Substantia nigra (tissue), 51 donors: ENCODE measurements at places on chromosomes 2 and 18.

- no peak for DNase-seq
Observed at GRCh38 chr2:48120112-48120511, 213.8 kb upstream of the FBXO11 start.

GRCh38 chr18:32478807-32479206 lies 8.1 kb upstream of the GAREM1 start:
- DNase-seq: no peak

DNA sequence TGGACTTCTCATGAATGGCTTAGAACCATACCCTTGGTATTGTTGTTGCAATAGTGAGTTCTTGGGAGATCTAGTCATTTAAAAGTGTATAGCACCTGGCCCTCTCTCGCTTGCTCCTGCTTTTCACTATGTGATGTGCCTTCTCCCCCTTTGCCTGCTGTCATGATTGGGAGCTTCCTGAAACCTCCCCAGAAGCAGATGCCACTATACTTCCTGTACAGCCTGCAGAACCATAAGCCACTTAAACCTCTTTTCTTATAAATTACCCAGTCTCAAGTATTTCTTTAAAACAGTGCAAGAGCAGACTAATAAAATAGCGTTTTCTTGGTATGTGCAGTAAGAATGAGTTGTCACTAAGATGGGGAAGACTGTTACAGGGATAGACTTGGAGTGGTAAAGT lies 31.6 kb downstream of the BAZ2B start:
- DNase-seq: no peak

- no peak for DNase-seq
Observed at GRCh38 chr2:134014196-134014960, 239.5 kb upstream of the MGAT5 start.

GRCh38 chr2:134232868-134233727 lies 20.8 kb upstream of the MGAT5 start:
- no peak for DNase-seq

GRCh38 chr18:48035556-48035860 lies 105.0 kb upstream of the SMAD2 start:
- DNase-seq: no peak

- no peak for DNase-seq
Observed at GRCh38 chr2:78351208-78351607, 674.3 kb upstream of the REG3G start.

DNA sequence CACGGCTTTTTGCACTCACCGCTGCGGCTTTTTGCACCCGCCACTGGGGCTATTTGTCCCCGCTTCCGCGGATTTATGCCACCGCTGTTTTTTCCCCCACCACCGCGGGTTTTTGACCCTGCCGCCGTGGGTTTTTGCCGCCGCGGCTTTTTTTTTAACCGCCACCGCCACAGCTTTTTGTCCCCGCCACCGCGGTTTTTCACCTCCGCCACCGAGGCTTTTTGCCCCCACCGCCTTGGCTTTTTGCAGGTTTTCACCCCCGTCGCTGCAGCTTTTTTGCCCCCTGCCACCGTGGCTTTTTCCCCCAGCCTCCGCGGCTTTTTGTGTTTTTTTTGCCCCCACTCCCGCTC lies 2796.7 kb upstream of the TEKT4 start:
- no peak for DNase-seq

DNA sequence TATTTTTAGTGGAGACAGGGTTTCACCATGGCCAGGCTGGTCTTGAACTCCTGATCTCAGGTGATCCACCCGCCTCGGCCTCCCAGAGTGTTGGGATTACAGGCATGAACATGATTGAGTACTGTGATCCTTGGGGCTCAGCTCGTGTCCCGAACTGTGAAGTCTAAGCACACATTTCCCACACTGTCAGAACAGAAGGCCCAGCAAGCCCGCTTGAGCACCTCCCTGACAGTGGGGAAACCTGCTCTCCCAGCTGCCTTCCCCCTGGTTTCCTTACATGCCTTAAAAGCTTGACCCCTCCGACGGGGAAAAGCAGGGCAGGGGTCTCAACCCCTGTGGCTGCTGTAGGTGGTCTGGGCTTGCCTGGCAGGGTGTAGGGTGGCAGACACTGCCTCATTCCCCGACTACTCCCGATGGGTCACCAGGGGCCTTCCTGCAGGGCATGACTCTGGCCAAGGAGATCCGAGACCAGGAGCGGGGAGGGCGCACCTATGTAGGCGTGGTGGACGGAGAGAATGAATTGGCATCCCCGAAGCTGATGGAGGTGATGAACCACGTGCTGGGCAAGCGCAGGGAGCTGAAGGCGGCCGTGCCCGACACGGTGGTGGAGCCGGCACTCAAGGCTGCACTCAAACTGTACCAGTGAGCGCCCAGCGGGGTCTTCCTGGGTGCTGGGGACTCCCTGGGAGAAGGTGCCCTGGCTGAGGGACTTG lies 10.1 kb downstream of the VIL1 start:
- DNase-seq: no peak

- no peak for DNase-seq
Observed at GRCh38 chr2:233418761-233419546, 64.7 kb downstream of the DGKD start.

- no peak for DNase-seq
Observed at GRCh38 chr2:64457524-64457923, 3.6 kb downstream of the LGALSL start.

- DNase-seq: no peak
Observed at GRCh38 chr18:9851511-9851910, 34.3 kb upstream of the TXNDC2 start.

DNA sequence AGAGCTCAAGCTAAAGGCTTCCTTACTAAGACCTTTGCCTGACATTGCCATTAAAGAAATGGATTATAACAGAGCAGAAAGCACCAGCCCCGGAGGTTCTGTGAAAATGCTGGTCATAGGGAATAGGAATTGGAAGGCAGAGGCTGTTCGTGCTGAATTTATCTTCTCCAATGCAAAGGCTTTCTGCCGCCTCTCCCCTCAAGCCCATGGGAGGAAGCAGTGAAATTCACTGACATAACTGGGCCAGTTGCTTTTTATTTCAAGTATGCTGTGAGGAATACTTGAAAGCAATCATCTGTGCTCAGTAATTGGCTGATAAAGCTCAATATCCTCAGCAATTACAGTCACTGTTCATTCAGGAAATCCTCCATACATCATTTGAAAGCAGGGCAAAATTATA lies 85.4 kb upstream of the LINC00305 start:
- DNase-seq: no peak

- no peak for DNase-seq
Observed at GRCh38 chr2:156908825-156909224, 348.7 kb upstream of the GALNT5 start.

DNA sequence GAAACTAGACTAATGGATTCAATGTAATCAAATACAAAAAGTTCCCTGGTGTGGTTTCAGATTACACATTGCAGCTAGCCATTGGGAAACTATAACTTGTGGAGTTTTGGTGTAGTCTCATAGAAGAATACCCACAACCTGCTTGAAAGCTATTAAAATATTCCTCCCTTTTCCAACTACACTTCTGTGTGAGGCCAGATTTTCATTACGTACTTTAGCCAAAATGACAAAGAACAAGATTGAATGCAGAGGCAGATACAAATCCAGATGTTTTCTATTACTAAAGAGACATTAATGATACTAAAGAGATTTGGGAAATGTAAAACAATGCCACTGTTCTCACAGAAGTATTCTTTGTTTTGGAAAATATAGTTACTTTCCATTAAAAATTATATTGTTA lies 128.7 kb upstream of the SLC35G4 start:
- no peak for DNase-seq

DNA sequence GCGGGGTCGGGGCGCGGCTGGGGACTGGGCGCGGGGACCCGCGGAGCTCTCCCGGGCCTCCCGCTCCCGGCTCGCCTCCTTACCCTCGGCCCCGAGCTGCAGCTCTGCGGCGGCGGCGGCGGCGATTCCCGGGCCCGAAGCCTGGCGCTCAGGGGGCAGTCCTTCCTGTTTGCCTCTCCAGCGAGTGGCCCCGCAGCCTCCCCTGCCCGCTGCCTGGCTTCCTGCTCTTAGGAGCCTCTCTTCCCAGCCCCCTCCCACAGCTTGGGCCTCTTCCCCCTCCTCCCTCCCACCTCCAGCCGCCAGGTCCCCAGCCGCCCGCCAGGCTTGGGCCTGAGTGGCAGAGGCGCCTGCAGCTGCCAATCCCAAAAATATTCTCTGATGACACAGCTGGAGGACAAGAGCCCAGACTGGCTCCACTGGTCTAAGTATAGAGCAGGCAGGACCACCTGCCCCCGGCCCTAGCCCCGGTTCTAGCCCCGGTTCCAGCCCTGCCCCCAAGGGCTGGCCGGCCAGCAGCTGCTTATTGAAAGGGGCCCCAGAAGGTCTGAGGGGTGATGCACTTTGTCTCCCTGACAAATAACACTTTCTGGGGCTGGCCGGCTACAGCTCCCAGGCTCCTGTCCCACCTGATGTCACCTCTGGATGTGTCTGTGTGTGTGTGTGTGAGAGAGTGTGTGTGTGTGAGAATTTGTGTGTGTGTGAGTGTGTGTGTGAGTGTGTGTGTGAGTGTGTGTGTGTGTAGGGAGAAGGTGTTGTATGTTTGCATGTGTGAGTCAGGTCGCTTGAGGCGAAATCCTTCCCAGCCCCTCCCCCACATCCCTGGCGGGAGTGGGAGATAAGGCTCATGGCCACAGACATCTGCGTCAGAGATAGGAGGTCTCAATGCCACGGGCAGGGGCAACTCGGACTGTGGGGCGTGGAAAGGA lies at the start of gene OBSL1:
TSS of gene OBSL1 (minus strand) at position 229 of the 926 bp plus-strand sequence. CDS start 307 bp downstream, outside the sequence.
- DNase-seq: peak; percentile 52

DNA sequence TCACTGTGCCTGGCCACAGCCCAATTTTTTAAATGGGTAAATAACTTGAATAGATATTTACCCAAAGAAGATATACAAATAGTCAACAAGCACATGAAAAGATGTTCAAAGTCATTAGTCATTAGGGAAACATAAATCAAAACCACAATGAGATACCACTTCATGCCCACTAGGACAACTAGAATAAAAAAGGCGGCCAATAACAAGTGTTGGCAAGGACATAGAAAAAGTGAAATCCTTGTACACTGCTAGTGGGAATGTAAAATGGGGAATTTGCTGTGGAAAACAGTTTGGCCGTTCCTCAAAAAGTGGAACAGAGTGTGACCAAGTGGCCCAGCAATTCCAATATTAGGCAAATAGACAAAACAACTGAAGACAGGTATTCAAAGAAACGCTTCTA lies 270.1 kb downstream of the TFCP2L1 start:
- no peak for DNase-seq

DNA sequence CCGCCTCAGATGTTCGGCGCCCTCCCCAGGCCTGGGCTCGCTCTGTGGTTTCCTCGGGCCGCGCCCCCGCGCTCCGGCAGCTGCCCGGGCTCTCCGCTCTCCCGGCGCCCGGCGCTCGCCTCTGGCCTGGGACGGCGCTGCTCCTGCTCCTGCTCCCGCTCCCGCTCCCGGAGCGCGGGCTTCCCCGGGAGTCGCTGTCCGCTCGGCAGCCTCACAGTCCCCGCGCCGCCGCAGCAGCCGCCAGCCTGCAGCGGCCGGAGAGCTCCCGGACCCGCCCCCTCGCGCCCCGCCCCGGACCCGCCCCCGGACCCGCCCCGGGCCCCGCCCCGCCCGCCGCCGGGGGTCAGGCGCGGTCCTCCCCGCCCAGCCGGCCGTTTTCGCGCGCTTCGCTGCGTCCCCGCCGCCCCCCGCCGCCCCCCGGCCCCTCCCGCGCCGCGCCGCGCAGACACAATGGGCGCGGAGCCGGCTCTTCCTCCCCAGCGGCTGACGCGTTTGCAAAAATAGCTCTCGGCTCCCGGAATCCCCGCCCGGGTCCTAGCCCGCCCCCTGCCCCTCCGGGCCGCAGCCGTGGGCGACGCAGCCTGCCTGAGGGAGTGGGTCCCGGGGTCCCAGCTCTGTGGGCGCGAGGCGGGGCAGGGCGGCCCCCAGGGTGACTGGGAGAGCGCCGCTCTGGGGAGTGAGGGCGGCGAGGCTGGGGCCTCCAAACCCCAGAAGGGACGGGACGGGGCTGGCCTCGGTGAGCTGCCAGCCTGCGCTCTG lies at the start of gene ARL4C:
TSS of gene ARL4C (minus strand) at position 247 of the 759 bp plus-strand sequence. CDS start 495 bp downstream, outside the sequence.
- DNase-seq: peak; percentile 50

DNA sequence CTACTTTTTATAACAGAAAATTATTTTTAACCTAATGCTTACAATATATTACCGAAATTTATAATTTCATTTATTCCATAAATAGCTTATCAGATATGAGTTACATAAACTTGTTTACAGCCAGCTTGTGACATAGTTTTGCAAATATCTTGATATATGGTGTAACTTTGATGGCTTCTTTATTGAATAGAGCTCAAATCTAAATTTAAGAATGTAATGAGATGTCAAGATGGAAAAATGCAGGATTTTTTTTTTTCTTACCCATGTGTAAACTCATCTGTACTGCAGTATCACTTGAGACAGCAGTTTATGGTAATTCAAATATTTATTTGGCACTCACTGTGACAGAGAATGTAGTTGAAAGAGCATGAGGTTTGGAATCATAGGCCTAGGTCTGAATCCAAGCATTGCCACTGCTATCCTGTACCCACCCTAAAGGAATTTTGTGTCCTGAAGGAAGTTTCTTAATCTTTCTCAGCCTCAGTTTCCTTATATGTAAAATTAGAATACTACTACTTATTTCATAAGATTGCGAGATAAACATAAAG lies 3.8 kb downstream of the CREB1 start:
- no peak for DNase-seq

DNA sequence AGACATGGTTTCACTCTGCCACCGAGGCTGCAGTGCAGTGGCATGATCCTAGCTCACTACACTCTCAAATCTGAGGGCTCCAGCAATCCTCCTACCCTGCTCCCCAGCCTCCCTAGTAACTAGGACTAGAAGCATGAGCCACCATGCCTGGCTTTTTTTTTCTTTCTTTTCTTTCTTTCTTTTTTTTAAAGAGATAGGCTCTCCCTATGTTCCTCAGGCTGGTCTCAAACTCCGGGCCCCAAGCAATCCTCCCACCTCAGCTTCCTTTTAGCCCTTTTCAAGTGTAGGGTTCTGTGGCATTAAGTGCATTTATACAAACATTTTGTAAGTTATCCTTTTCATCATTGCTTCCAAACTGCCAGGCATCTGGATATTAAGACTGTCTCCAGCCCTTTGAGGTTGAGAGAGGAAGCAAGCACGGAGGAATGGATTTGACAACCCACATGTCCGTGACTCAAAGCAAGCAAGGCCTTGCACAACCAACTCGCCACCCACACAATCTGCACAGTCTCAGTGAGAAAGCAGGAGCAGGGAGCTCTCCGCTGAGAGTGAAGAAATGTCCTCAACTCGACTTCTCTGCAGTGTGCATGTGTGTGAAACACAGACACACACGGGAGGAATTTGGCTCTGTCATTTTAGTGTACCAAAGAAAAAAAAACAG lies 65.6 kb downstream of the ATP8B1 start:
- no peak for DNase-seq

GRCh38 chr2:218645126-218645525 lies 14.3 kb downstream of the ZNF142 start:
- no peak for DNase-seq

GRCh38 chr2:47206681-47207080 lies 51.6 kb upstream of the STPG4 start:
- DNase-seq: no peak

DNA sequence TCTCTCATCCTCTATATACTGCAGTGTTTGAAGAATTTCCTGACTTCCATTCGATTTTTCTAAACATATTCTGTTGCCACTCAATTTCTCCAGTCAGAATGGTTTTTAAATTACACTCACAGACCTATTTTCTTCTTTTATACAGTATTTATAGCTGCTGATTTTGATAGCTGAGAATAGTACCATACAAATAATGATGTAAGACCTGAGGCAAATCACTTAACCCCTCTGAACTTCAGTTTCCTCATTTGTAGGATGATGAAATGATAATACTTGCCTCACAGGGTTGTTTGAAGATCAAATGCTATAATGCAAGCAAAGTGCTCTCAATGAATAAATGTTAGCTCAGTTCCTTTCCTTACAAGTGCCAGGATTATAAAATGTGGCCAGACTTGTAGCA lies 241.8 kb downstream of the CPS1 start:
- no peak for DNase-seq
